Stimulated activated CD8-positive, alpha-beta memory T cell treated with anti-CD3 and anti-CD28 coated beads, Interleukin-4, amount 100 ng/mL, for 1 hour (primary cell): ENCODE measurements at places on chromosomes 4 and X.

- no peak for DNase-seq
These were observed 193.8 kb downstream of the ADAMTS3 start for GRCh38 chr4:72375073-72375736.

DNA sequence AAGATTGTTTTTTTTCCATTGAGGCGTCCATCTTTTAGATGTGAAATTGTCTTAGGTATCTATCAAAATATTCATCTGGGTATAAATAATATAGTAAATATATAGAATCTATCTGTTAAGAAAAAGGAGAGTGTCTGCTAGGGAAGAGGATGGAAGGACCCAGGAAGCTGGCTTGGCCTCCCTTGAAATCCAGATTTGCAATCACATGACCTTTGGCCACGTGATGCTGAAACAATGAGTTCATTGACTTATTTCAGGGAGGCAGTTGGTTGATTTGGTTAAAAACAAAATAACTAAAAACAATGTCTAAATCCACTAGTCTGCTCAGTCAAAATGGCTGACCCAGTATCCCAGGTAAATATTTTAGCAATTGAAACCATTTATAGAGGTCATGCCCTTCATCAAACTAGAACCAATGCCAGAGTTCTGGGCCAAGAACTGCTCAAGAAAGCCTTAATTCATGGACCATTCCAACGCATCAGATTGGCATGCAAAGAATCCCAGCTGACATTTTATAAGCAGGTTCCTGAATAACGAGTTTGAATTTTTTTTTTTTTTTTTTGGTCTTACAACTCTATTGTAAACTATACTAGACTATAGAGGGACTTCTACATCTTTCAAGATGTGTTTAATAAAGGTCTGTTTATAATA, 172.7 kb downstream of the MID1 start:
- DNase-seq = no peak

DNA sequence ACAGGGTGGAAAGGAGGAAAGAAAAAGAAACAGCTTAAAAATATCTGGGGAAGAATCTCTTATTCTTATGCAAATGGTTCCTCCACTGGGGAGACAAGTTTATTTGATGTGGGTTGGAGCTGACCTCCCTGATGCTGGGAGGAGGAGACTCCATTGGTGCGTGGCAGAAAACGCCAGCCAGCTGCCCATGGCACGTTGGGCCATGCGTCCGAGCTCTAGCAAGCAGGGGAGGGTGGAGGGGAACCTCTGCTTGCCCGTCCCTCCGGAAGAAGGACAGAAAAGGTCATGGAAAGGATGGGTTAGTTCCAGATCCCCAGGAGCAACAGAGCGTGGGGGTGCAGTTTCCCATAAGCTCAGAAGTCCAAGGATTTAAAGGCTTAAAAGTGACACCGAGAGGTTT, 210.4 kb downstream of the KLHL4 start:
- DNase-seq = no peak

DNA sequence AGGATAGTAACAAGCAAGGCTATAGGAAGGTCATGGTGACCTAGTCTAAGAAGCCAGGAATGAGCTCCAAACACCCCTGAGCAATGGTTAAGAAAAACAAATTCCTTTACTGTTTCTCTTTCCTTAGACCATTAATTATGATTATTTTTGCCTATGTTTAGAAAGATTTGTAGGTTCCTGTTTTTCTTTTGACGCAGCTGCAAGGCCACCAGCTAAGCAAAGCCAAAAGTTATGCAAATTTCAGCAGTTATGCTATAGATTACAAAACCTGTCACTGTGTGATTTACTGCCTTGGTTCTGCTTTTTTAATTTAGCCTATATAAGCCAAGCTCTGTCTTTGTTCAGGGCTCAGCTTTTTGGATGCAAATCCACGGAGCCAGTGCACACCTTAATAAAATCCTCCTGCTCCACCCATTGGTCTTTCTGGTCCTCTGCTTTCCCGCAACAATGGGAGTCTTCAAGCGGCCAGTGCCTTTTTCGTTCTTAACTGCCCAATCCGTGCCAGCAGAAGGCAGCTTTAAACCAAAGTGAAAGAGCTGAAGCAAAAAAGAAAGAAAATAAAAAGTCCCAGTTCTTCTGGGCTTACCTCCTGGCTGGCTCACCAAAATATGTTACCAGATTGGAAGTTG, 1.4 kb upstream of the CEP135 start:
- DNase-seq = no peak

DNA sequence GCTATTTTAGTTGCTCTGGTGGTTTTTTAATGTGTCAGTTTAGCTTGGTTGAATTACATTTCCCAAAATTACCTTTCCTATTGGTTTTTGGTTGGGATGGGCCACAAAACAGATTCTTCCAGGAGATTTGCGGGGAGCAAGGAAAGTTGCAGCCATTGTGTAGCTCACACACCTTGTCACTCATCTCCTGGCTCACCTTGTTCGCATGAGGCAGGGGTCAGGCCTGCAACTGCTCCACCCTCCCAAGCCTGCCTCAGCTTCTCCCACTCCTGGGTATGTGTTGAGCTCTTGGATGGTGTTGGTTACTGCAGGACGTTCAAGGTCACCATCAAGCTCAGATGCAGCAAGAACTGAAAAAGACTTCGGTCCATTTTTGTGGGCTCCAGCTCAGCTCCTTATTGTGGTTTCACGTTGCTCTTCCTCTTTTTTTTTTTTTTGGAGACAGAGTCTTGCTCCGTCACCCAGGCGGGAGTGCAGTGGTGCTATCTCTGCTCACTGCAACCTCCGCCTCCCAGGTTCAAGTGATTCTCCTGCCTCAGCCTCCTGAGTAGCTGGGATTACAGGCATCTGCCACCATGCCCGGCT, 95.6 kb upstream of the METTL14 start:
- no peak for DNase-seq

DNA sequence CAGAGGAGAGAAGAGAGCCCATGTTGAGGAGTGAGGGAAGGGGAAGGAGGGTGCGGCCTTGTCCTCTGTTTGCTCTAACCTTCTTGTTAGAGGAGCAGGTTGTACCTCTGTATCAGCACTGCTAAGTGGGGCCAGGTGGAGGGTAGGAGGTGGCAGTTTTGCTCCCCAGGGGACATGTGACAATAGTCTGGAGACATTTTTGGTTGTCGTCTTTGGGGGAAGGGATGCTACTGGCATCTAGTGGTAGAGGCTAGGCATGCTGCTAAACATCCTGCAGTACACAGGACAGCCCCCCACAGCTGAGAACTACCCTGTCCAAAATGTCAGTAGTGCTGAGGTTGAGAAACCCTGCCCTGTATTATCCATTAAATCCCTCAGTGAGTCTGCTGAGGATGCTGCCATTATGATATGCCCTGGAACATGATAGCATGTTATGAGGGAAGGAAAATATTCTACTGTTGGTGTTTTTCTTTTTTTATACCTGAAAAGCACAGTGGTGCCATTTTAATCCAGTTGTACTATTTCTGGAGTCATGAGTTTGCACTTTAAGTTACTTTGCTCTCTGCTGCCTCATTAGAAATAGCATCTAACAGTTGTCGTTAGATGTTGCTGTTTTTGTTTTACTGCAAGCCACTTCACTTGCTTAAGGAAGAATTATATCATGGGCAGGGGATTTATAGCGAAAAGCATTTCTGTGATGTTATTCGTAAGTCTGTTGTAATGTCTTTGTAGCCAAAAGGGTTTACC, 90.6 kb downstream of the LRP2BP start:
- DNase-seq = no peak

DNA sequence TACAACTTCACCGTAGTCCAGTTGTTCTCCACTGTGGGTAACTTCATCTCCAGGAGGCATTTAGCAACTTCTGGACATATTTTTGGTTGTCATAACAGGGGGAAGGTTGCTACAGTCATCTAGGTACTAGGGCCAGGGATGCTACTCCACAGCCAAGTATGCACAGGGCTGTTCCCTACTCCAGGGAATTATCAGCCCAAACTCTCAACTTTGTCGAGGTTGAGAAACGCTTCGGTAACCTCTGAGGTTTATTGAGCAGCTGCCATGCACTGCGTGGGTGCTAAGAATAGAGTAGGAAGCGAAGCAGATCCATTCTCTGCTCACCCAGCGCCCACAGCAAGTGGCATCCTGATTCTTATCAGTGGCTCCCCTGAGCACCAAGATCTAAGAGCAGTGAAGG, 8.2 kb downstream of the FGFBP1 start:
- DNase-seq = no peak

DNA sequence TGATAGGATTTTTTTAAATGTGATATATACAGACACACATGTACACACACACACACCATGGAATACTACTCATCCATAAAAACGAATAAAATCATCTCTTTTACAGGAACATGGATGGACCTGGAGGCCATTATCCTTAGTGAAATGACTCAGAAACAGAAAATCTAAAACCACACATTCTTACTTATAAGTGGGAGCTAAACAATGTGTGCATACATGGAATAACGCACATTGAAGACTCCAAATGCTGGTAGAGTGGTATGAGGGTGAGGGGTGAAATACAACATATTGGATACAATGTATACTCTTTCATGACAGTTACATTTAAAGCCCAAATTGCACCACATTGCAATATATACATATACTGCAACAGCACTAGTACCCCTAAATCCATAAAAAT, 120.2 kb upstream of the ADGRL3 start:
- no peak for DNase-seq

- no peak for DNase-seq
These were observed 335.2 kb downstream of the UBE2NL start for GRCh38 chrX:144219035-144219434.

DNA sequence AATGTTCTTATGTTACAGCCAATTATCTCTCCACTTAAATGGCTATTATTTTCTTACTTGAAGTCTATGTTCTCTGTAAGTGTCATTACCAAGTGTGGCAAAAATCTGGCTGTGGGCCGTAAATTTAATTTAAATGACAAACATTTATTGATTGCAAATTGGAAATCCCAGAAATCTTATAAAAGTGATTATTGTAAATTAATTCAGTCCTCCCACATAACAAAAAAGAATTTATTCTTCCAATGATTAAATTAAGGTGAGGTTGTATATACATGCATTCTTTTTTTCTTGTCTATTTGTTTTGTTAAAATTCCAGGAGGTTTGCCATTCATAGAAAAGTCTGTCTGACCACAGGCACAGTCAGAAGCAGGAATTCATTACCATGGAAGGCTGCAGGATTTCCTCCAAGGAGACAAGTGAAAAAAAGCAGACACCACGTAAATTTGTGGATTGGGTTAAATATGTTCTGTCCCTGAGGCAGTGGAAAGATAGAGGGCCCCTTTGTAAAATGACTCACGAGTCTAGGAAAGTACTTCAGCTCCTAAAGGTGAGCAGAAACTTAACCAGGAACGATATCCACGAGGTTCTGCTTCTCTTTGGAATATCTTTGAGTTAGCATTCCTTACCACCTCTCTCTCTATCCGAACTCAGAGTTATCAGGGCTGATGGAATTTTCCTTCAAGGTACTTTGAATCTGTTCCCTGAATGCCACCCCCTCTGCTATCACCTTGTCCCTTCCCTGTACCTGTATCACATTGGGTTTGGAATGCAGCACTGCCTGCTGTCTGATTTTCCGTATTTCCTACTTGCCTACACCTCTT, 10.7 kb downstream of the PPARGC1A start:
- DNase-seq = no peak

DNA sequence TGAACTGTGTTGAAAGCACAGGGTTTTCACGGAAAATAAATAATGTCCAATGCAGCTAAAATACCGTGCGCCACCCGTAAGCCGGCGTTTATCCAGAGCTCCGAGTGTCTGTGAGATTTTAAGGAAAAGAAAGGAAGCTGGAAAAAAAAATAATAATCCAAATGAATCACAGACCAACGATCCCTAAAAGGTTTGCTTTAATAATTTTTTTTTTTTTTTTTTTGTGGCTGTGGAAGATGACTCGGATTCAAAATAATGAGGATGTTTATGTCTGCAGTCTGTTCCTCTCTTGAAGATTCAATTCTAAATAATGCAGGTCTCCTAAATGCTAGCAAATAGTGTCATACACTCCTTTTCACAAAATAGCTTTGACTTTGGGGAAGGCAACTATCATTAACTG, 84.6 kb upstream of the PPP2R3B start:
- DNase-seq = no peak

DNA sequence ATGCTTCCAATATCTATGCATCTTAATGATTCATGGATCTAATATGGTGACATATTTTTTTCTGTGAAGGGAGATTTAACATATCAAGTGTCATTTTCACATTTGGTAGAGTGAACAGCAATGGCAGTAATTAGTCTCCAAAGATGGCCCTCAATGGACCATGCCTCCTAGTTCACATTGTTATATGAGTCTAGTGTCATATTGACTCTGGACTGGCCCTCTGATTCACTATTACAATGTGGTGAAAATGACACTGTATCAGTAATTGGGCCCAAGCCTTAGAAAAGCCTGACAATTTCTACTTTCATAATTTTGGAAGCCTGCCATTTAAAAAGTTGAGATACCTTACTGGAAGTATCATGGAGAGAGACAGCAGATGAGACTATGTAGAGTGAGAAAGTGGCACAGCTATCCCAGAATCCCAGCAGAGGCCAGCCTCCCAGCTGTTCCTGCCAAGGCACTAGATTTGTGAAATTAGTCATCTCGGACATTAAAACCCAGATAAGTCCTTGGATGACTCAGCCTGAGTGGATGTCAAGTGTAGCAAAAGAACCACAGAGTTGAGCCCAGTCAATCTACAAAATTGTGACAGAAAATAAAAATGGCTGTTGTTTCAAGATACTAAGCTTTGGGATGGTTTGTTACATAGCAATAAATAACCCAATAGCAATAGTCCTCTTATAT, 68.4 kb downstream of the ARHGEF38 start:
- DNase-seq = no peak

DNA sequence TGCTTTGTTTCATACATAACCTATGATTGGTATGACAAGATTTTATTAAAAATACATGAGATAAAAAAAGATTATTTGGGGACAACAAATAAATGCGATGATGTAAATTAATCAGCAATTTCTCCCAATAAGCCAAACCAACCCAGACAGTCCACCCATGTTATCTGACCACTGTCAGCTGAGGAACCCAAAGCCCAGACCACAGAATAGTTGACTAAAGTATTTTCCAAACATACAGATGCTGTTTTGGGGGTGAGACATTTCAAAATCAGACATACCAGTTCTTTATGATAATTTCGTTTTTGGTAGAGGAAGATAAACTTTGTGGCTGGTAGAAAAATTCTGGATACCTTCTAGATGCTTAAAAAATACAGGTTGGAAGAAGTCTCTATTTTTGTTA, 650.8 kb upstream of the FAM241A start:
- no peak for DNase-seq

- DNase-seq = no peak
These were observed 45.0 kb downstream of the CRLF2 start for GRCh38 chrX:1167466-1167865.

- DNase-seq = no peak
These were observed 231.2 kb upstream of the F9 start for GRCh38 chrX:139299309-139299708.
